ENCODE measurements at places on chromosomes 5 and 9.

DNA sequence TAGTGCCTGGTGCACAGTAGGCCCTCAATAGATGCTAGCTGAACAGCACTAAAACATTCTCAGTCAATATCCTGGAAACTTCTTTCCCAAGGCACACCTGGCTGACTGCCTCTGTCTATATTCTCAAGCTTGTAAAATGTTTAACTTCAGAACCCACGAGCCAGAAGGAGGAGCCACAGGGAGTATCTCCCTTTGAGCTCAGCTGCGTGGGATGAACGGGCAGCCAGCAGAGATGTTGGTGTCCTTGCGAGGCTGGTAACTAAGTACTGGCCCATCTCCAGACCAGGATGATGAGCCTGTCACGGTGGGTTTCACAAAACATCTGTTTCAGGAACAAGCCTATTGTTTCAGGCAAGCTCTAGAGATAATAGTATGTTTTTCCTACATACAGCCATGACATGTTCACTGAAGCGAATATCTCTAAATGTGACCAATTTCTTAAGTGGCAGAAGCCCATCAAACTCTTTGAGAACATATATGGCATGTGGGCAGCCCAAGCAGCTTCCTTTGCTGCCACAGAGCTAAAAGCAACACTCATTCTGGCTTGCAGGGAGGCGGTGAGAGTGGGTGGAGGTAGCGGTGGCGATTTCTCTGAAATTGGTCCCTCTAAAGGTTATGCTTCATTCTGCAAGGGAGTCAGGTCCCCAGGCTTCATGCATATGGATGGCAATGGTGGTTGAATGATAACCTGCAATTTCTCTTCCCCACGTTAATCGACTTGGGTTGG, 206.2 kb downstream of the TTLL11 start:
- DNase-seq, result no peak

DNA sequence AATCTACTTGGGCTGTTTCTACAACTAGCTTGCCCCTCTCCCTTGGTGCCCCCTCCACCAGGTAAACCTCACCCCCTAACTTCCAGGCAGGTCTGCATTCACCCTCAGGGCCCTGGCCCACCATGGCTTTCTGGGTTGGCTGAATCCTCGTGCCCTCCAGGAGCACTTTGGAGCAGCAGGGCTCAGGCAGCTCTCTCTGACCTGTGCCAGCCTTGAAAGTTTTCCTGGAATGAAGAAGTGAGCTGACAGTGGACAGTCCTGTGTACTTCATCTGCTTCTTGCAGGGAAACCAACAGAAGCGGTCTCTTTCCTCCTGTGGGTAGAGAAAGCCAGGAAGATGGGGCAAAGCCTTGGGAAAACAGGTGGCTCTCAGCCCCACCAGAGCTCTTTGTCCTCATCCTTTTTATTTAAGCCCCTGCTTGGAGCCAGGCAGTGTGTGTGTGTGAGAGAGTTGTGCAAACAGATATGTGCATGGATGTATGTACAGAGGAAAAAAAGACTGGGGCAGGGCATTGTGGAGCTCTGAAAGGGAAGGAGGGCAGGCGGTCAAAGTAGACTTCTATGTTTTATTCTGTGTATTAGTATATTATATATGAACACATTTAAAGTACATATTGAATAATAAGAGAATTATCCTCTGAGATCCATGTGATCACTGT, 62.3 kb upstream of the SPRY4 start:
- DNase-seq, result no peak

GRCh38 chr9:25742256-25742655, 64.0 kb upstream of the TUSC1 start:
- no peak for DNase-seq

- no peak for DNase-seq
Measured at GRCh38 chr5:112604732-112605630, 132.7 kb upstream of the APC start.

DNA sequence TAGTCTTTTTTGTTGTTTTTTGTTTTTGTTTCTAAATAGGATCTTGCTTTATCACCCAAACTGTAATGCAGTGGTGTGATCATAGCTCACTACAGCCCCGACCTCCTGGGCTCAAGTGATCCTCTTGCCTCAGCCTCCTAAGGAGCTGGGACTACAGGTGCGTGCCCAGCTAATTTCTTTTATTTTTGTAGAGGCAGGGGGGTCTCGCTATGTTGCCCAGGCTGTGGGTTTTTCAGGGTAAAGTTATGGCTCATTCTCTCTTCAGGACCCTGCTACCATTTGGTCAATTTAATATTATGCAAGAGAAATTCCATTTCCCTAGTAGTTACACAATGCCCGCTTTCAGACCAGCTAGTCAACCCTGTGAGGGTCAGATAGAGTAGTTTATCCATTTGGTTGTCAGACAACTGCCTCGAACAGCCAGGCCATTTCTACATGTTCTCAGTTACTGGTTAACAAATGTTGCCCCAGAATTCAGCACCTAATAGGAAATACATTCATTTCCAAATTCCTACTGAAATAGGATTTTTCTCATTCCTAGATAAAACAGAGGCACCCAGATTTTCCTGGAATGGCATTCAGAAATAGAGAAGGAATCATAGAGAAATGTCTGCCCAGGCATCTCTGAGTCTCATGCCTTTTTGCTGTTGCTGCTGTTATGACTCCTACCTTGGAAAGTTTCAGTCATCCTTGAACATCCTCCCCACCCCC, 6.4 kb upstream of the GLIS3 start:
- peak; percentile 66 for DNase-seq

- DNase-seq, result no peak
Measured at GRCh38 chr5:85500869-85501268, 1116.2 kb upstream of the EDIL3 start.

GRCh38 chr5:32949286-32949970, 238.3 kb downstream of the NPR3 start:
- no peak for DNase-seq

GRCh38 chr5:38807570-38808483, 38.0 kb upstream of the OSMR start:
- no peak for DNase-seq

DNA sequence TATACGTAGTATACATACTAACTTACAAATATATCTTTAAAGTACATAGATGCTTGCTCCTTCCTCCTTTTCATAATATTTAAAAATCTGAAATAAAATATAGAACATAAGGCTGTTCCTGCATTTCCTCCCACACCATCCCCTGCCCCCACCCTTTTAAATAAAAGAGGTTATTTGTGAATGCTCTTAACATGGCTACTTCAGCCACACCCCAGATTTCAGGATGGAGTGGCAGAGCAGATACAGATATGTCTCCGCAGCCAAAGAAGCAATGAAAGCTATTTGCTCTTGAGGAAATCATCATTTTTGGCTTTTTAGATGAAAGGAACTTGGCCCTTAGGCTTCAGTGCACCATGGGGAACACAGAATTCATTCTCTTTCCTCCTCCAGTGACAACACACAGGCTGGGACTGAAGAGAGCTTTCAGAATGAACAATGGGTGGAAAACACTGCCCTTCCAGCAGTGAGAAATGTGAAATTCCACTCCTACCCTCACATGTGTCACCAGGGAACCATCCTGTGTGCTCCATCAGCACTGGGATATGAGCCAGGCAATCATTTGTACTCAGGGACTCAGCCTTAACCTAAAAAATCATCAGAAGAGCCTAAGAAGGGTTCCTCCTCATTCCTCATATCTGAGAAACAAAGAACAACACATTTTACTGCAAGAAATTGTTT, 134.3 kb downstream of the PPP2R2B start:
- DNase-seq, result no peak
